ENCODE measurements at places on chromosomes 11 and 22. TPM values are rescaled to one million over a fixed set of nuclear protein-coding genes. Genes with fewer than 3 reads are reported as not detected.

PIH1D2 gene
- 7.0 TPM for polyA plus RNA-seq

APOL3 gene
- polyA plus RNA-seq, result 43.9 TPM

HPS4 gene
- polyA plus RNA-seq, result 24.4 TPM

RASL10A gene
- 0.43 TPM for polyA plus RNA-seq
